Tibial artery (tissue), 4 donors: ENCODE measurements at places on chromosomes 7 and 10.

- peak; percentile 73 for DNase-seq
Measured at GRCh38 chr7:151315038-151315655, 26.5 kb upstream of the NUB1 start.

DNA sequence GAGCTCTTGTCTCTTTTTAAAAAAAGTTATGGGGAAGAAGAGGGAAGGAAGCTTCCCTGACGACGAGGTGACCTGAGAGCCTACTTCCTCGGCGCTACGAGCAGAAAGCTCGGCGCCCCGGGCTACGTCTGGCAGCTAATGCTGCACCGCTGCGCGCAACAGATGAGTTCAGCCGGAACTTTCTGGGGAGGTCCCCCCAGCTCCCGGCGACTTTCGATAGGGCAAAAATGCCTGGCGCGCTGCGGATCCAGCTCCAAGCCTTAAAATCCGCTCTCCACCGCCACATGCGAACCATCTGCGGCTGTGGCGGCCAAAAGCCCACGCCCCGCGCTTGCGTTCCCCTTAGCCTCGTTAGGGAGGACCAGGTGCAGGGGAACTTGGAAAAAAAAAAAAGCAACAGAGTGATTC lies 621 bp downstream of the P4HA1 start:
- peak; percentile 56 for DNase-seq

DNA sequence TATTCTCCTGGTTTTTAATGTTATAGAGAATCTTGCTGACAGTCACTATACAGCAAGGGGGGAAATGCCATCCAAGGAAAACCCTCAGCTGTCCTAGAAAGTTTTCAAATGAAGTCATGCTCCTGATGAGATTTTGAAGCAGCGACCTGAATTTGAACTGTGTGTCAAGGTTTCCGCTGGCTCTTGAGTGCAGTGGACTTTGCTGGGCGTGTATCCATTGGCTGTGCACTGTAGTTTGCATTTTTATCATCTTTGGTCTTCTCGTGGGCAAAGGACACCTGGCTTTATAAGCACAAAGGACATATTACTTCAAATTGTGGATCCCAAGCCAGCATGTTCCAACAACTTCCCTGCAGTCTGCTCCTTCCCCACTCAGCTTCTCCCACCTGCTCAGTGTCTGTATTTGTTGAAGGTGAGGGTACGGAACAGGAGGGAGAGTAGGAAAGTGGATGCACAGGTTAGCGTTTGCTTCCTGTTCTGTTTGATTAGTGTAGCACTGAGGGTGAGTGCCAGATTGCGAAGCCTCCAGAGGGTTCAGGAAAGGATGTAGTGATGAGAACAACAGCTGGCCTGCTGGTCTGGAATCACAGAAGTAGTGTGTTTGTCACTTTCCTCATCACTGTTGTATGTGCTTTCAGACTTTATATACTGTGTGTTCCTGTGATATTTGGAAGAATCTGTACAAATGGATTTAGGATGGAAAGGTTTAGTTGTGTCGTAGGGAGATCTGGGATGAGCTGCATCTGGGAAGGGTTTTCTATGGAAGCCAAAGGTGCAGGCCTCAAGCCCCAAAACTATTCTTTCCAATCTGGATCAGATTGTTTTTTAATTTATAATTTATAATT lies 204.8 kb downstream of the BMPER start:
- DNase-seq: no peak

- no peak for DNase-seq
Measured at GRCh38 chr7:155963771-155964195, 151.5 kb upstream of the SHH start.

DNA sequence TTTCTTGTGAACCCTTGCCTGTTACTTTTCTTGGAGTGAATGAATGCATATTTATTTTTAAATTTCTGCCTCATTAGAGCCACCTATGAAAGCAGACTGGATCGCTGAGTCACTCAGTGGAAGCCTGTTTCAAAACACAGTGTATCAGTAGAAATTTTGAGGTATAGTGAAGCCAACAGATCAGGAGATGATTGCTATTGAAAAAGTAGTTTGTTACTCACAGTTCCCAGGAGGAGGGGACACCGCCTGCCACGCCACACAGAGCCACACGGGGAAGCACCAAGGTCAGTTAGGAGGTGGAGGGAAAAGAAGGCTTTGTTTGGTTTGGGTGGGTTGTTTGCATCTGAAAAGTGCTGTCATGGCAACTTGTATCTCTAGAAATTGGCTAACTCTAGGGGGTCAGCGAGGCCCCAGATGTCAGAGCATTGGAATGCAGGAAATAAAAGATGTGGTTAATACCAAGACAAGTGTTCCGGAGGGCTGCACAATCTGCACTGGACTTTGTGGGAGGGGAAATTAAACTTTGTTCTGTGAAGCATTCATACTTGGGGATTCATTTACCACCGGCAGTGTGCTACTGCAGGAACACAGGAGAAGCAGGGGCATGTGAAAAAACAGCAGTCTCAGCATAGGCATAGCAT lies 106.4 kb upstream of the SDK1 start:
- DNase-seq: no peak

GRCh38 chr7:133940368-133940767 lies 186.8 kb upstream of the LRGUK start:
- DNase-seq: no peak

DNA sequence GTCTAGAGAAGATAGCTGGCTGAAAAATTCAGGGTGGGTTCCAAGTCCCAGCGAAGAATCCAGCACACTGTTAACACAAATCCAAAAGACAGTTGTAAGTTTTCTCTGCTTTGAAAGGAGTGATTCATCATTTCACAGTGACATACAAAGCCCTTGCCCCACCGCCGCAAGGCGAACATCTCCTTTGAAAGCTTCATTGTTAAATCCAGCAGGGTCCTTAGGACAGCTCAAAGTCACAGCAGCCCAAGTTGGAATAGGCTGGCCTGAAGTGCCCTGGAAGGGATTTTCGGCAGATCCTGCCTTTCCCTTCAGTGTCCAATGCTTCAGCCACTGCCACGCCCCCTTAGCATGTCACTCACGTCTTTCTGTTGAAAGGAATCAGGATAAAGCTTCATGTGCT lies 526.1 kb downstream of the CALN1 start:
- DNase-seq: no peak

GRCh38 chr10:124149189-124150042 lies 56.0 kb upstream of the CHST15 start:
- DNase-seq: no peak

- peak; percentile 74 for DNase-seq
Measured at GRCh38 chr10:91163869-91164474, 56.5 kb upstream of the PCGF5 start.

GRCh38 chr7:67653856-67654454 lies 657.3 kb downstream of the TYW1 start:
- DNase-seq: no peak

- no peak for DNase-seq
Measured at GRCh38 chr10:124210263-124210662, 116.9 kb upstream of the CHST15 start.

GRCh38 chr7:144401490-144401889 lies 2.0 kb downstream of the NOBOX start:
- DNase-seq: no peak

- no peak for DNase-seq
Measured at GRCh38 chr7:96685353-96685752, 24.3 kb downstream of the SEM1 start.

DNA sequence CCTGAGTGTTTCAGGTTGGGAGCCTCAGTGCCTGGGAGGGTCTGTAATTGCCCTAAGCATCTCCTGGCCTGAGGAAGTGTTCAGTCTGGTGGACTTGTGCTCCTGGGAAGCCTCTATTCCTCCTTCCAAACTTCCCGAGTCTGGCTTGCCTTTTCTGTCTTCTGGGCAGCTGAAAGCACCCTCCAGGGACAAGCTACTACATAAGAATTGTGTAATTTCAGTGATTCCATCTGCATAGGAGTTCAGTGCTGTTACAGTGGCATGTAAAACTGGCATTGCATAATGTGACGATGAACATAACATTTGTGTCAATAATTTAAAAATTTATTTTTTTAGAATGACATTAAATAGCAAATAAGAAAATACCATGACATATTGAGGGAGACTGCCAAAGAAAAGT lies 109.3 kb downstream of the AOAH start:
- no peak for DNase-seq

DNA sequence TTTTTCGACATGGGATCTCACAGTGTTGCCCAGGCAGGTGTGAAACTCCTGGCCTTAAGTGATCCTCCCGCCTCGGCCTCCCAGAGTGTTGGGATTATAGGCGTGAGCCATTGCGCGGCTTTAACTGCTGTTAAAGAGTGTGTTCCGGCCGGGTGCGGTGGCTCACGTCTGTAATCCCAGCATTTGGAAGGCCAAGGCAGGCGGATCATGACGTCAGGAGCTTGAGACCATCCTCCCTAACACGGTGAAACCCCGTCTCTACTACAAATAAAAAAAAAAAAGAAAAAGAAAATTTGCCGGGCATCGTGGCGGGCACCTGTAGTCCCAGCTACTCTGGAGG lies 1.1 kb downstream of the RABGEF1 start:
- DNase-seq: no peak

DNA sequence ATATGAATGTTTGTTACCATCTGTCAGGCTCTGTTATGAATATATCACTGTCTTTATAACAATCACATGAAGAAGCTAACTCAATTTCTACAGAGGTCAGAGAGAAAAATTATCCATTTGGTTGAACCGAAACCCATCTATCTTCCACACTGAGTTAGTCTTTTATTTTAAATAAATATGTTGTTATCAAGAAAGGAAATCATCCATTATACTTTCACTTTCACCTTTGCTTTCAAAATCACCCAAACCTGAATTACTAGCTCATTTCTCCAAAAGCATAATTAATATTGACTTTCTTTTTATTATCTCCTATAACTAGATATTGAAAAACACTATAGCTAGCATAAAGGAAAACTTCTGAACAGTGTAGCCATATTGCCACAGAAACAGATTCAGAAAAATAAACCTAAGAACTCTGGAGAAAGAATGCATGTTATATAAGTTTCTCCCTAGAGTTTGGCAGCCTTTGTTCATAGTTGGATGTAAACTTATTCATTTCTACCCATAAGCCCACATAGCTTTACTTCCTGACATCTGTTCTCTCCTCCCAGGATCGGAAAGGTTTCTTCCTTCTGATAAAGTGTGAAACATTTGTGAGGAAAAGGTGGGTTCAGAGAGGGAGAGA lies 66.0 kb downstream of the NPSR1 start:
- DNase-seq: no peak

GRCh38 chr10:55215699-55216098 lies 414.7 kb upstream of the PCDH15 start:
- DNase-seq: no peak

GRCh38 chr10:11604865-11605650 lies 6.4 kb downstream of the USP6NL start:
- no peak for DNase-seq

GRCh38 chr10:6171881-6172695 lies 30.6 kb upstream of the PFKFB3 start:
- peak; percentile 85 for DNase-seq

- no peak for DNase-seq
Measured at GRCh38 chr10:89237849-89238248, 13.7 kb downstream of the LIPA start.

DNA sequence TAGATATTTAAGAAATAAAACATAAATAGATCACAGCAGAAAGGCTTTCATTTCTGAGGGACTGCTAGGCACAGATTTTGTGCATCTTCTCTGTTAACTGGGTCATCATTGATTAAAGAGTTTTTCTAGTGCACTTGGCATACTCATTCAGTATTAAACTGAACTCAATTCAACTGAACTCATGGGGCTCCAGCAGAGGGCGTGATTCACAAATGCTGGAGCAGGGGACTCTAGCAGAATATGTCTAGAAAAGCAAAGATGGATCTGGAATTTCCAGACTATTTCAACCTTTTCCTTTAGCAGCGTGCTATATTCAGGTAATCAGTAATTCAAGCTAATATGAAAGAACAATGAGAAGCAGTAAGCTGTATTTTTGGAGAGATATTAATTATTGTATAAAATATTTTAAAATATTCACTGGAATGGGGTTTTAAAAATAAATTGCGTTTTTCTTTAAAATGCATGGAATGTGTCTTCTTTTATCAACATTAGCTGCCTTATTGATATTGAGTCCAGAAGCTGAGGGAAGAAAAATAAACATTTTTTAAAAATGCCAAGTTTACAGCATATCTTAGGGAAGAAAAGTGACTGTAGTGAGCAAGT lies 296.8 kb upstream of the CACNA2D1 start:
- no peak for DNase-seq

DNA sequence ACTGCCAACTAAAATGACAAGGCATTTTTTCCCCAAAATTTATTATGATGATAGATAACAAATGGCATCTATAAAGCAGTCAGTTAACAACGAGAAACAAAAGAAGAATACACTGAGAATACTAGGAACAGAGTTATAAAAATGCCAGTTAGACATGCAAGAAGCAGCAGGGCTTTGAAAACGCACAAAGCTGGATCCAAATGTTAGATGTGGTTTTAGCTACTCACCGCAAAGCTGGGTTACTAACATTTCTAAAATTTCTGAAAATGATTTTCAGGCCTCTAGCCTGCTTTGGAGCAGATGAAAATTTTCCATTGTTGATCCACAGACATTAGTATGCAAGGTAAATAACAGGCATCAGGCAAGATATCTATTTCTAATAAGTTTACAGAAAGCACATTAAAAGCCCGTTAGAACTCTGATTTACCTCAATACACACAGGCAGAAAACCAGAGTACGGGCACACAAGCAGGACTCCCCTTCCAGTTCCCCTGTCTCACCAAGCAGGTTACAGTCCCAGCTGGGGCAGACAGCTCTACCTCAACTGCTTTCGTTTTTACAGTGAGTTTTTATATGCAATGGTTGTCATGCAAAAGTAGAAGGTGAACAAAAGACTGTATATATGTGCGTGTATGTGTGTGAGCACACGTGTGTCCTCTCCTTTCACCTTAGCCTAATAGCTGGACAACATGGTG lies 37.9 kb downstream of the GLI3 start:
- no peak for DNase-seq

- DNase-seq: no peak
Measured at GRCh38 chr7:30422922-30423321, 55.7 kb downstream of the NOD1 start.

- no peak for DNase-seq
Measured at GRCh38 chr7:108030516-108030915, 27.6 kb upstream of the LAMB1 start.

DNA sequence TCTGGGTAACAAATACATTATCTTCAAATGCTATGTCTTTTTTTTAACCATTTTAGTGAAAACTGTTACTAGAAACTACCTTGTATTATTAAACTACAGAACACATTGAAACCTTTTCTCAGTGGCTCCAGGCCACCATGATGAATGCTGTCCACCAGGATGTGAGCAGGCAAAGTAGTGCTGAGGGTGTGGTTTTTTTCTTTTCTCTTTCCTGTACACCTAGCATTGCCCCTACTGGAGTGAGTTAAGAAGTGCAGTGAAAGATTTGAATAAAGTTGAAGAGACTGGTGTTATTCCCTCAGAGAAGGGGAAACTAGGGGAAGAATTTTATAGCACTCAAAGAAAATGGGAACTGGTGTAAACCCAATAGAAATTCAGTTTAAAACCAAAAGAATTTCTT lies 120.0 kb upstream of the SAMD8 start:
- DNase-seq: no peak

GRCh38 chr10:100172349-100172748 lies 13.5 kb downstream of the ERLIN1 start:
- DNase-seq: no peak
